ENCODE measurements at places on chromosomes 1 and 21. TPM values are rescaled to one million over a fixed set of nuclear protein-coding genes. Genes with fewer than 3 reads are reported as not detected.

Gene EXTL1
- total RNA-seq, result 1.9 TPM

Gene LCK
- total RNA-seq, result 57.0 TPM

Gene APOBEC4
- total RNA-seq, result not detected

Gene NUDT17
- total RNA-seq, result 3.3 TPM

DNA sequence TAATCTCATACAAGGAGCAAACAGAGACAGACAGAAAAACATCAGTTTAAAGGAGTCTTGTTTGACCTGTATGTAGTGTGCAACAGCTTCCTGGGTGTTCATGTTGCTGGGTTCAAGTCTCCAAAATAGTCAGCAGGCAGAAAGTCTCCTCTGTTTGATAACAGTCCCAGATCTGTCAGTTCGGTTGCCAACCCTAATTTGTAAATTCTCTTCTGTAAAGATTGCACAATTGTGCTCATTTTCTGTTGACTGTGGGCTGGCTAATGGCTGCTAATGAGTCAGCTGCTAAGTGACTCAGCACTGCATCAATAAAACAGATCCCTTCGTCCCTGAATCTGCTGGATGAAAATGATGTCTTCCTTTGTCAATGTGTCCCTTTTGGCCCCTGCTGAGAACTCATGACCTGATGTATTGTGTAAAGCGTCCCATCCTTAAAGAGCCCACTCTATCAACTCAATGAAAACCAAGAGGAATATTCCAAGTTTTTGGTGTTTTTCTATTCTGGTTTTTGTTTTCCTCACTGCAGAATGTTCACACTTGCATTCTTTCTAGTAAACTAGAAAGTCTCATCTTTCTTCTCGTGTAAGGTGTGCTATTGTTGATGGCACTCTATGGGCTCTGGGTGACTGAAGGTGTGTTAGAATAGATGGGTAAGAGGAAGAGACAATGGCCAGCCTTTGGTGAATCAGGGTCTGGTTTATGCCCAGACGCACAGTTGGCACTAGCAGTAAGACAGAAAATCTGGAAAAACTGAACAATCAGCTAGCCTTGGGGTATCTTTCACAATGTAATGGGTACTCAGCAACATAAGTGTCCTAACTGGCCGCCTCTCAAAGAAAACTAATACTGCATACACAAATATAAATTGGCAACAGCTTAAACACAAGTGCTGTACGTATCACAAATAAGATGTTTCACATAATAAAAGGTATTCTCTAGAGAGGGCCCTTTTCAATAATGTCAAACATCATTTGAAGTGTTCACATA is 75.1 kb upstream of the SIPA1L2 start:
- no peak for DNase-seq

- DNase-seq, result peak; percentile 92
Measured at GRCh38 chr1:183023146-183023600, at the start of gene LAMC1. Gene LAMC1 (plus strand): TSS chr1:183023420. CDS start chr1:183023717, 297 bp downstream.

DNA sequence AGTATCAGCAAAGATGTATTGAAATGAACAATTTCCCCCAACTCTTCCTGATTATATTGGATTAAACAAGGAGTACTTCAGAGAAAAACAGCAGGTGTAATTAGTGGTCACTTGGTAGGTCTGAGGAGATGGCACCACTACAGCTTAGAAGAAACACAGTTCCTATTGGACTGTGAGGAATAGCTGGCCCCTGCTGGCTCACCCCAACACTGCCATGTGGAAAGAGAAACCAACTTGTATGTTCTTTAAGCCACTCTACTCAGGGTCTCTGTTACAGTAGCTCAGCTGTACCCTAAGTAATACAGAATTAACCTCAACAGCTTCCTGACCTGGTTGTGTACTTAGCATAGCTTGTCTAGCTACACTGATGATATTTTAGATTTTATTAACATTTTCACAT is 26.5 kb upstream of the MTR start:
- DNase-seq, result no peak

- no peak for DNase-seq
Measured at GRCh38 chr1:44867801-44868200, 24.7 kb upstream of the PTCH2 start.

DNA sequence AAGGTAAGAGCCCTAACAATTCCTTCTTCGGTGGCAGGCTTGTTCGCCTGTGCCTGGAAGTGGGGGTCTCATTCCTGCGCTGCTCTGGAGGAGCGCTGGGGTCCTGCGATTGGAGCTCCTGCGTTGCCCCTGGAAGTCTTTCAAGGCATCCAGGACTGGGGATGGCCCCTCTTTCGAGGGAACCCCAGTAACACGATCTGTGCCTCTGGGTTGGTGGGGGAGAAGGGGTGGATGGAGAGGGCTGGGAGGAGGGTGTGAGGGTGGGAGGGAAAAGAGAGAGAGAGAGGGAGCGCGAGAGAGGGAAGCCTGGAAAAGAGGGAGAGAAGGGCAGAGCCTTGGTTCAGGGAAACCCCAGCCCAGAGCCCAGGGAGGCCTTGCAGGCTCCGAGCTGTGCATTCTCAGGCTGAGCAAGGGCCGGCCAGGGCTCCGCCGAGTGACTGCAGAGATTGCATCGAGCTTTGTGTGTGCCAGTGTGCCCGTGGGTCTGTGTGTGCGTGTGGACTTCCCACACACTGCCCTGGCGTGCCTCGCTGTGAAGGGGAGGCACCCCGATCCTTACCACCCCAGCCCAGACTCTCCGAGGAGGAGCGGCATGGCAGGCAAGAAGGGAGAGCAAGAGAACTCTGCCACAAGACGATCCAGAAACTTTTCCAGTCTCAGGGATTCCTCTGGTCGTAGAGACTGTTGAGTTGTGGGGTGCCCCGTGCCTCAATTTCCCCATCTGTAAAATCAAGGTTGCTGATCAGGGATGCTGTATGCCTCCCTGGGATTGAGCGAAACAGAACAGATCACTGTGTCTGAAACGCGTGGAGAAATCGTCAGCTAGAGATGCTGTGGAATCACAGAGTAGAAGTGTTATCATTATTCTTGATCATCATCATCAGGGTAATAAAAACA is 619 bp downstream of the BCL9 start:
- peak; percentile 64 for DNase-seq

- DNase-seq, result no peak
Measured at GRCh38 chr1:11314959-11315358, 42.0 kb downstream of the UBIAD1 start.

- no peak for DNase-seq
Measured at GRCh38 chr1:167003711-167004110, 14.6 kb downstream of the MAEL start.

- peak; percentile 28 for DNase-seq
Measured at GRCh38 chr1:39955547-39956539, 898 bp downstream of the MFSD2A start.

DNA sequence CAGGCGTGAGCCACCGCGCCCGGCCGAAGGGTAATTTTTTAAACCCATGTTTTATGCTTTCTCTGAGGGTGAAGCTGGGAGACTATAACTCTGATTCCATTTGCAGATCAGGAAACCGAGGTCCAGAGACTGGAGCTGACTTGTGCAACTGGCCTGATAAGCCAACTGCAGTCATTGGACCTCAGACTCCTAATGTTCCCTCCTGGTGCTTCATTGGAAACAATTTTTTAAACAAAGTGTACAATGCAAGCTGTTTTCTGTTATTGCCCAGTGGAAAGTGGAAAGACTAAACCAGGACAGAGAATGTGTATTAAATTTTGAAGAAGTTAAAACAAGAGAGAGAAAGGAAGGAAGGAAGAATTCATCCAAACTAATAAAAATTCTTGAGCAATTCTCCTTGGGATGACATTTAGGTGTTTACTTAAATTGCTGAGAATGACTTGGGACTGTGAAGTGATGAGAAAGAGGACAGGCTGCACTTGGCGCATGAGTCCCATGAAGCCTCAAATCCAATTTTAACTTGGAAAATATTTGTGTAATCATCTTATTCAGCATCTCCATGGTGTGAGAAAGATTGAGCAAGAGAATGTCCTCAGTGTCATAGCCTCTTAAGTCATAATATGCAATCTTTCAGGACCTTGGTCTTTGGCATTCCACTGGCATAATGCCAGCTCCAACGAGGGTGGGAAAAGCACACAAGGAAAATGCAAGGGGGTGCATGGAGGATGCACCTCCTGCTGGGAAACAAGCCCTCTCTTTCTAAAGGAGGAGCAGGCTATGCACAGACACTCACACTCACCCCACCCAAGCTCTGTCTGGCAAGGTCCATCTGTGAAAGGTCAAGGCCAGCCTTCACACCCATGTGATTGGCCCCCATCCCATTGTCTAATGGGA is 342.0 kb downstream of the SIPA1L2 start:
- DNase-seq, result no peak

DNA sequence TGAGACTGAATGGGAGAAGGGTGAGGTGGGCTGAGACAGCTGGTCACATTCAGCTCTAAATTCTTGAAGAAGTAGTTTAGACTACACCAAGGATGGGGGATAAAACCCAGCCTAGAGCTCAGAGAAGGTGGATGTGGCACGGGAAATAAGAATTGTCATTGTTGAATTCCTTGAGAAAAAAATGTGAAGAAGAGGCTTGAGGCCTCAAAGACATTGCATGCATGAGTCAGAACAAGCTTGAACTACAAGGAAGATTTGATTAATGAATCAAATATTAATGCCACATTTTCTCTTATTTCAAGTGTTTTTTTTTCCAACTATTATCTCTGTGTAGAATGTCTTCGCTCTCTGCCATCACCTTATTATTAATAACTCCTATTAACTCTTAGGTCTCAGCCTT is 58.9 kb downstream of the MAP3K7CL start:
- DNase-seq, result no peak

- no peak for DNase-seq
Measured at GRCh38 chr1:22760455-22760854, 49.8 kb downstream of the EPHB2 start.

DNA sequence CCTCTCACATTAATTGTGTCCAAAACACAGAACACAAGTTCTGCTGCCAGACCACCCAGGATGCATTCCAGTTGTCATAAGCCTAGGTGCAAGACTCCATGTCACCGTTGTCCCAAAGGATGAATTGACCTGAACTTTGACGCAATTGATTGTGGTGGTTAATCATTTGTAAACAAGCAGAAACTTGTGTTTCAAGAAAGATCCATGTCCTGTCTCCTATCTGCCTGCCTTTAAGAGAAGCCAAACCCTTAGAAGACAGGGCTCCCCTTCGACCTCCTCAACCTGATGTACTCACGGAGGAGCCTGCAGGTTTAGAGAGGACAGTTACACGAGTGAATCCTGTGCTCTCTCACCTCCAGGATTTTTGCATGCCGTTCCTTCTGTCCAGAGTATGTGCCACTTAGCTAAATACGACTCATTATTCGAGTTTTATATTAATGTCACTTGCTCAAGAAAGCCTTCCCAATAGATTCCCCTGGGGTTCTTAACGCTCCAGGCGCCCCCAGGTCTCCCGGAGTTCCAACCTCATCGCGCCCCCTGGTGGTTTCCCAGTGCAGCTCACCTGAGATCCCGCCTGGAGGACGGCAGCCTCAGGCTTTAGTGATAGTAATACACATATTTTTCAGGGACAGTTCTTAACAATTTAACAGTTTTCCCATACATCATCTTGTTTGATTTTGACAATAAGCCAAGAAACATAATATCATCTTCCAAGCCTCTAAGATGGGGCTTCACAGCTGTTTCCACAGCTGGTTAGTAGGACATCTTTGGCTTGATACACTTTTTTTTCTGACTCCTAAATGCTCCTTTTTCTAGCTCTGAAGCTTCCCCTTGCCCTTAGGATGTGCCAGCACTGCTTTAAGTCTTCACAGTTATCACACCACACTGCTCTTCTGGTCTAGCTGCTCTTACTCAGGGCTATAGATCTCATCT is 2.4 kb upstream of the C8B start:
- DNase-seq, result peak; percentile 85

DNA sequence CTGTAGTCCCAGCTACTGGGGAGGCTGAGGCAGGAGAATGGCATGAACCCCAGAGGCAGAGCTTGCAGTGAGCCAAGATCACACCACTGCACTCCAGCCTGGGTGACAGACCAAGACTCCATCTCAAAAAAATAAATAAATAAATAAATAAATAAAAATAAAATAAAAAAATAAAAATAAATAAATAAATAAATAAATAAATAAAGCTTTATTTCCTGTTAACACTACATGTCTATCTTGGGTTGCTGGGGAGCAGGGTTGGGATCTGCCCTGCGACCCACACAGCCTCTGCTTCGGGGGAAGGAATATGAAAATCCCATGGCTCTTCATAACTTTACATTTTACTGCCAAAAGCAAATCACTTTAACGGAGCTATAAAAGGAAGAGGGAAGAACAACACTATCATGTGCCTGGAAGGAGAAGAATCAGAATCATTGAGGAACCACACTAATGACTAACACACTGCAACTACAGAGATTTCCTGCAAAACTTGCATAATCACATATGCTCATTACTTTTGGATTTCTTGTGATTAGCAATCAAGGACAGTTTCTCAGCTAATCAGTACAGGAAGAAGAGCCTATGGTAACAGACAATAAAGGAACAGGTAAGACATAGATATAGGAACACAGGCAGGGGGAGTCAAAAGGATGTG is 72.8 kb upstream of the CD55 start:
- no peak for DNase-seq

GRCh38 chr21:39575775-39576174 is 37.0 kb upstream of the B3GALT5 start:
- DNase-seq, result no peak

- DNase-seq, result no peak
Measured at GRCh38 chr1:116981521-116982037, 20.0 kb upstream of the CD101 start.

DNA sequence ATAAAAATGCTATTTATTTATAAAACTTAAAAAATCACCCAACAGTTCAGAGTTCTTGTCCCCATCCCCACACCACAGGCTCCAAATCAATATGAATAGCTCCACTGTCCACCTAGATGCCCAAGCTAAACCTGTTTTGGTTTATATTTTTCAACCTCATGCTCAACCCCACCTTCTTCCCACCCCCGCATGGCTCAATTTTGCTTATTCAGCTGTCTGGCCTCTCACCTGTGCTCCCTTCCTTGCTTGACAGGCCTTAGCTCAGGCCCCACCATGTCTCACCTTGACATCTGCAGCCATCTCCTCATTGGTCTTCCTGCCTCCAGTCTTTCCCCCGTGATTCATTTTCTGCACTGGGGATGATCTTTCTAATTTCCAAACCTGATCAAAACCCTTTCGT is 17.8 kb downstream of the COA7 start:
- no peak for DNase-seq
